ENCODE measurements at places on chromosomes 16 and 17. TPM values are rescaled to one million over a fixed set of nuclear protein-coding genes. Genes with fewer than 3 reads are reported as not detected.

GRCh38 chr16:29641561-29641960 lies 21.5 kb upstream of the SPN start:
- no peak for ATAC-seq

- ATAC-seq: no peak
Observed at GRCh38 chr16:398561-399339, 1.8 kb downstream of the NME4 start.

GRCh38 chr17:82127704-82128103 lies 29.7 kb upstream of the FASN start:
- ATAC-seq: no peak

JUP gene
- total RNA-seq: 60.9 TPM

CD2BP2 gene
- 68.1 TPM for total RNA-seq

Data from gastroesophageal sphincter (tissue), 4 donors.